ENCODE measurements at places on chromosomes 6 and 20.
A peak's percentile ranks its signal among the peaks of the same experiment; 100 is the strongest.

DNA sequence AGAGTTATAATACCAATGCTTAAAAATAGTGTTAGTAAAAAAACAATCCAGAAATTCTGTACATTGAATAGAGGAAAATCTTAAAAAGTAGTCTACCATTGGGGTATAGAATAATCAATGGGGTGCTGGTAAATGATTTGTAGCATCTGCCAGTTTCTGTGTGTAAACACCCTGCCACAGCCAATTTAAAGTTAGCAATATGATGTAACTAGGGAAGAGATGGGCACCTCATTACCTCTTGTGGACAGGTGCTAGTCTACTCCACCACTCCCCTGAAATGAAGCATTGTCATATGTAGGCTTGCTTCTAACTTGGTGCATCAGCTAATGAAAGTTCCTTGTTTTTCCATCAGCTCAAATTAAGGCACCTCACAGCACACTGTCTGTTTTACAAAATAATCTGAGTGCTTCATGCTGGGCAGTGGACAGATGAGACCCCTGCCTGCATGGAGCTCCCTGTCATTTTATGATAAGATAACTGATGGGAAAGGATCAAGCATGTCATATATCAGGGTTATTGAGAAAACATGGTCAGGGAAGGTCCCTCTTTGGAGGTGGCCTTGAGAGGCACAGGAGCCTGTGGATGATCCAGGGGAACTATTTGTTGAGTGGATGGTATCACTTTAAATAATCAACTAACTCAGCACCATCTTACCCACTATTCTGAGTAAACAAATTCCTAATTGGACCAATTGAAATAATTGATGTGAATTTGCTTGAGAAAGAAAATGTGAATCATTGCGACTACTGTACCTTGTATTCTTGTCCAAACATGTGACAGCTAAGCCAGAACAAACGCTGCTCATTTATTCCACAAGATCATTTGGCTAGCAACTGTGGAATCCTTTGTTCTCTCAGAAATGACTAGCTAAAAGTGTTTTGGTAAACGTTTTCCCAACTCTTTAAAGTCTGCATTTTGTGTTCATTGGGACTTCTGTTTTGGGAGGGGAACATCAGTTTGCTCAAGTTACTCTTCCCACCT is 45.9 kb upstream of the CSE1L start:
- no peak for DNase-seq

- DNase-seq: peak; percentile 24
Measured at GRCh38 chr6:163756079-163756478, 341.6 kb downstream of the QKI start.

GRCh38 chr6:110703010-110703905 is 112.0 kb downstream of the CDK19 start:
- no peak for DNase-seq

DNA sequence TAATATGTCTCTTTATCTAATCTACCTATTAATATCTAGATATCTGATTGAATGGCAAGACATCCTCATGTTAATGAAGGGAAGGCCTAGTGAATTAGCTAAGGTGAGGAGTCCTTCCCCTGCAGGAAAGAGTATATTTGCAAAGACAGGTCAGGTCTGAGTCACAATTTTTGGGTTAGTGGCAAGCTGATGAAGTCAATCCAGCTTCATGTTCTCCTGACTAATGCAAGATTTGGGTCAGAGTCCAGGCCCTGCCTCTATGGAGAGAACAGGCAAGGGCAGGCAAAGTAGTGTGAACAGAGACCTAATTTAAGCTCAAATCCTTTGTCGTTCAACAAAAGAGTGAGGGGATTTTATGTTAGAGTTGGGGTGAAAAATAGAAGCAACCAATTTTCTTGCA is 496.7 kb downstream of the BMP2 start:
- DNase-seq: no peak

DNA sequence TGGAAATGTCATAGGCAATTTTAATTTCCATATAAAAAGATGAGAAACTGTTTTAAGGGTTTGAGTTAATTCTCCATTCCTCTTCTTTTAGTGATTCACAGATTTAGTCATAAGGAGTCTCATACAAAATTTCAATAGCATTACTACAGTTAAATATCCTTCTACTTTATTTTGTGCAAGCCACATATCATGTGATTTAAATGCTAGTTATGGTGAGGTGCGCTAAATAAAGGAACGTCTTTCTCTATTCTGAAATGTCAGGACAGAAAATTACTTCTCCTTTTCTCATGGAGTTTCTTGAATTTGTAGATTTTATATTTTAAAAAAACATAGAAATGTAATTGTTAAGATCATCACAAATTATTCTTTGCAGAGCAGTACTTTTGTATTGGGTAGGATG is 50.0 kb upstream of the SUPT3H start:
- peak; percentile 64 for DNase-seq

Measured in common myeloid progenitor, CD34-positive (primary cell).